Large intestine (tissue), 12 donors: ENCODE measurements at places on chromosomes 5 and 9. TPM values are rescaled to one million over a fixed set of nuclear protein-coding genes. Genes with fewer than 3 reads are reported as not detected.

Gene MAPKAP1
- polyA plus RNA-seq, result 46.8 TPM

Gene IL3
- not detected for polyA plus RNA-seq

Gene GNA14
- polyA plus RNA-seq, result 2.7 TPM

Gene ECM2
- polyA plus RNA-seq, result 9.8 TPM

Gene SSNA1
- 66.0 TPM for polyA plus RNA-seq

Gene SNX24
- polyA plus RNA-seq, result 28.4 TPM

Gene EGFLAM
- polyA plus RNA-seq, result 4.4 TPM

Gene CDH9
- polyA plus RNA-seq, result 0.91 TPM

- DNase-seq, result no peak
These were observed 73.8 kb upstream of the IL17B start for GRCh38 chr5:149452665-149453617.

- no peak for DNase-seq
These were observed 112.5 kb upstream of the SLCO6A1 start for GRCh38 chr5:102611312-102611711.

- no peak for DNase-seq
These were observed 975 bp downstream of the TPRN start for GRCh38 chr9:137199411-137200121.

GRCh38 chr5:10334831-10335230 lies 18.7 kb upstream of the MARCHF6 start:
- DNase-seq, result no peak

DNA sequence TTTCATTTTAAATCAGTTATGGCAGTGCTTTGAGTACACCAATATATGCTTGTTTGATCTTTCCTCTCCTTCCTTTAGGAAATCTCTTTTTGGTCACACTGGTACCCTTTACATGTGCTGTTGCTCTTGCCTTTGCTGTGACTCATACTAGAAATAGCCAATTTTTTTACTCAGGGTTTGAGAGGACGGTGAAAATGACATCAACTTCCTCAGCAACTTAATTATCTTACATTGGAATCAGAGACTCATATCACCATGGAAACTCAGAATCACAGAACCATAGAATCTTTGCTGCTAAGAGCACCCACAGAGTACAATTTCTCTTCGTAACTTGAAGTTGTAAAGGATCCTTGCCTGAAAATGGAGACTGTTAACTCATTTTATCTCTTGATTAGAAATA lies 13.8 kb upstream of the ZNF300 start:
- no peak for DNase-seq

DNA sequence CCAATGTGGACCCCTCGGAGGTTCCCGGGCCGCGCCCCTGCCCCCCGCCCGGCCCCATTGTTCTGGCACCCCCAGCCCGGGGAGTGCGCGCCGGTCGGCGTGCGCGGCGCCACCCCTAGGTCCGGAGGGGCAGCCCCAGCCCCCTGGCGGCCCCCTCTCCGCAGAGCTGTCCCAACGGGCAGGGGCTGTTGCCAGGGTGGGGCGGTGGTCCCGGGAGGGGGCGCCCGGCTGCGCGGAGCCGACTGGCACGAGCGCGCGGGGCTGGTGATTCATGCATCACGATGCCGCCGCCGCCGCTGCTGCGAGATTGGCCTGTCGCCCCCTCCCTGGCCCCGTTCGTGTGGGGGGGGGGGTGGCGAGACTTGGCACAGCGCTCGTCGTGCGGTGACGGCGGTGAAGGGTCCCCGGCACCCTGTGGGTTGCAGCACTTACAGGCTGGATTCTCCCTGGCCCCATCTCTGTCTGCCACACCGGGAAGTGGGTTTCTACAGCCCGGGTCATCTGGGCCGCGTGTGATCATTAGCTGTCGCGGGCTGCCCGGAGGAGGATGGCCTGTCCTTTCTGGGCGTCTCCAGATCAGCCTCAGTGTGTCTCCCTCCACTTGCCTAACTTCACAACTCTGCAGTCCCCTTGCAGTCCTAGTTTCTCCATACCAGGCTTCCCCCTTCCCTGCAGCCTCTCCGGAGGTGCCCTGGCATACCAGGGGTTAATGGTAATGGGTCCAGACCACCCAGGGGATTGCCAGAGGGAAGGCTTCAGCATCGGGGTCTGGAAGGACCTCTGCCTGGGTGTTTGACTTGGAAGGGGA lies 858 bp downstream of the NCS1 start:
- DNase-seq, result no peak

- no peak for DNase-seq
These were observed 1.8 kb downstream of the FEM1C start for GRCh38 chr5:115542651-115543364.

GRCh38 chr9:112912636-112913035 lies 22.0 kb upstream of the SLC46A2 start:
- DNase-seq, result no peak

DNA sequence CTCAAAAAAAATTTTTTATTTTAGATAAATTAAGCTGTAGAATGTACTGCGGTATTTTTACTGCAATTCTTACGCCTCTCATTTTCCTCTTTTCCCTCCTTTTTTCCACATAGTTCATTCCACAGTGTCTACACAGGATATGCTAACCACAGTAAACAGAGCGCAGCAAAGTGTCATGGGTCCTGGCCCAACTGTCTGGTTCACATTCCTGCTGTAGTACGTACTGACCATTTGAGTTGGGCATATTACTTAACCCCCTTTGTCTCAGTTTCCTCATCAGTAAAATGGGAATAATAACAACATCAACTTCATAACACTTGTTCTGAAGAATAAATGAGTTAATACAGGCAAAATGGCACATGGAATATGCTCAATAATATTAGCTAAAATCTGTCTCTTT lies 41.6 kb downstream of the SLC44A1 start:
- DNase-seq, result no peak

DNA sequence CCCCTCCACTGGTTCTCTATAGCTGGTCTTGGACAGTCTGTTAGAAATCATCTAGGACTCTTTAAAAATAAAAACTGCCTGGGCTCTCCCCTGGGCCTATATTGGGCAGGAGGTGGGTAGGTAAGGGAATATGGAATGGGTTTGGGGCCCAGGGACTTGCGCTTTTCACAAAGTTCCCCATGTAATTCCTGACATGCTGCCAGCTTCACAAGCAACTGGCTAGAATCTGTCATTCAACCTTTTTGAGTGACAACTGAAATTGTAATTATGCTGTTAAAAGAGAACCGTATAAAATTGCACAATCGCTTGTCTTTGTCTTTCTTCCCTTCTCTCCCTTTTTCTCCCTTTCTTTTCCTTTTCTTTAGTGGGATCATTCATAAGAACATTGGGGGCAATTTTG lies 603.1 kb downstream of the EBF1 start:
- no peak for DNase-seq

GRCh38 chr5:123585871-123586270 lies 73.9 kb downstream of the CSNK1G3 start:
- DNase-seq, result no peak

DNA sequence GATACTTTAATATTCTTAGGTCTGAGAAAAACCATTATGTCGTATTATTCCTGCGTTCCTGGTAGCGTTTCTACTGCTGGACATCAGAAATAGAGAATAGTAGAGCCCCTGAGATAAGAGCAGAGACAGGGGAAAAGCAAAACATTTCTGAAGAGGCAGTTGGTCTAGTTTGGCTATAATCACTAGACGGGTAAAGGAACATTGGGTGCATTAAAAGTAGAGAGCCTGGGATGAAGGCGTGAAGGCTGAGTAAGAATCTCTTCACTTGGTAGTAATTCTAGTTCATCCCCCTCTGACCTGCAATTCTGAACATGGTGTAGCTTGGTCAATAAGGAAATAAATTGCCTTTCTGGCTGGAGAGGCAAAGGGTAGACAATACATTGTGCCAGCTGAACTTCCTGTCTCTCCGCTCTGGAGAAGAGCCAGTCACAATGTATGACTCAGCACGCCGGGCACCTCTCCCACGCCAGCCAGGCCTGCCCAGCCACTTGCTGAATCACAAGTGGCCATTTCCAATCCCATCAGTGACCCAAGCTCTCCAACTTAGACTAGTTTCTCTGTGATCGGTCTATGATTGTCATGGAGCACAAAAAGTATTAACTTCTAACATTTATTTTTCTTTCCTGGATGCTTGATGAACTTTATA lies 75.4 kb downstream of the STK32A start:
- DNase-seq, result no peak

DNA sequence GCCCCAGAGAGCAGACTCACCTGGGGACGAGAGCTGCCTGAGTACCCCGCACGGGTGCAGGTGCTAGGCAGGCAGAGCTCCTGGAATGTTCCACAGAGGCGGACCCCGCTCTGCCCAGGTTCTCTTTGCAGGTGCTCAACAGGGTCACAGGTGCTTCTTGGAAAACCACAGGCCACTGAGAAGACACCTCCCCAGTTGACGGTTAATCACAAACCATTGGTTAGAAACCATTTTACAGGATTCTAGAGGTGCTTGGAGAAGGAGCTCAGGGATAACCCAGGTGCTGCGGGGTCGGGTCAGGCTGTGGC lies 17.3 kb upstream of the SLC6A19 start:
- DNase-seq, result no peak

GRCh38 chr5:142984011-142984410 lies 213.8 kb downstream of the ARHGAP26 start:
- no peak for DNase-seq

DNA sequence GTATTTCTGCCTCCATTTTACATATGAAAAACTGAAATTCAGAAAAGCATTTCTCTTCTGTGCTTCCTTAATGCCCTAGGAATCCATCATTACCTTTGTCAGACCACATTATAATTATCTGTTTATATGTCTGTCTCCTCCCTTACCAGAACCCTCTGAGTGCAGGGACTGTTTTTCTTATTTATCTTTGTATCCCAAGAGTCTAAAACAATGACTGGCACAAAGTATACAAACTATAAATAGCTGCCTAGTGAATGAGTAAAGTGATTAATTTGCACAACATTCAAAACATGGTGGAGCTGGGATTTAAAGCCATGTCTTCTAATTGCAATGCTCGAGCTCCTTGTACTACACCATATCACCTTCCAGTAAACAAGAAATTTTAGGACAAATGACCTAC lies 49.3 kb upstream of the HK3 start:
- no peak for DNase-seq

DNA sequence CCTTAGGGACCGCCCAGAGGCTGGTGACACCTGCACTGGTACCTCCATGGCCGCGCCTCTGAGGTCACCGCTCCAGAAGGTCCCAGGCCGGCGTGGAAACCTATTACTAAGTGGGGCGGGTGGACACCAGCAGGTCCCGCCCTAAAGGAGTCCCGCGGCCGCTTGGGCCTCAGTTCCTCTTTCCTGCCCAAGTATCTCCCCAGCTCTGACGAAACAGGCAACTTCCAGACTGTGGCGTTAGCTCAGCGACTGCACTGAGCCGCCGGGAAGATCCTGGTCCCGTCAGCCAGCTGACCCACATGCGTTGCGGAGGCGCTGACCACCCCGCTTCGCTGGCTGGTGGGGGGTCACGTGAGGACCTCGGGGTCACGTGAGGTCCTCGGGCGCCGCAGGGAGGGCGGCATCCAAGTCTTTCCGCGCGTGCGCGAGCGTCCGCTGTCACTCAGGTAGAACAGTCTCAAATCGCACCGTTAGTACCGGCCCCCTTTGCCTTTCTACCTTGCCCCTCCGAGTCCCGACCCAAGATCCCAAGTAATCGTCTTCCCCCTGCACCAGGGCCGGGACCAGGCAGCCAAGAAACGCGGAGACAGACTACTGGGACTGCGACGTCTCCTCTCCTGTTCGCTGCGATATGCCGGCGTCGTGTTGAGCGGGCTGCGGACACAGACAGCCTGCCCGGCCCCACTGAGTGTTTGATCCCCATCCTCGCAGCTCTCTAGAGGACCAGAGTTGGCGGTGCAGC lies 53.7 kb upstream of the KDM4C start:
- peak; percentile 90 for DNase-seq

- DNase-seq, result no peak
These were observed 3.7 kb downstream of the GALNT12 start for GRCh38 chr9:98811051-98811650.

GRCh38 chr9:35054871-35055644 lies 17.4 kb downstream of the VCP start:
- no peak for DNase-seq

DNA sequence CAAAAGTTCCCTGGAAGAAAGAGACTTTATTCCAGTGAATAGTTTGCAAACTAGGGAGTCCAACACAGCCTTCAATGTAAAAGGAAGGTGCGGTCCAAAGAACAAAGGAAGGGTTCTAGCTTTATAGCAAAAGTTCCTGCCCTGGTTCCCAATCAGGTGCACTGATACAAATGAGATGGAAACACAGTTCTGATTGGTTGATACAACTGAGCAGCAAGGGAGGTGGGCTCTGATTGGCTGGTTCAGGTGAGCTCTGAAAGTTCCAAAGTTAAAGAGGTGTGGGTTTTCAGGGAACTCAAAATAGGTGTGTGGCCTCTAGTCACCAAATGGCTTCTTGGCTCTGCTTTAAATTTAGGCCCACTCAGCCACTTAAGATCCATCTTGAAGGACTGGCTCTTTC lies 43.1 kb downstream of the P4HA2 start:
- no peak for DNase-seq

DNA sequence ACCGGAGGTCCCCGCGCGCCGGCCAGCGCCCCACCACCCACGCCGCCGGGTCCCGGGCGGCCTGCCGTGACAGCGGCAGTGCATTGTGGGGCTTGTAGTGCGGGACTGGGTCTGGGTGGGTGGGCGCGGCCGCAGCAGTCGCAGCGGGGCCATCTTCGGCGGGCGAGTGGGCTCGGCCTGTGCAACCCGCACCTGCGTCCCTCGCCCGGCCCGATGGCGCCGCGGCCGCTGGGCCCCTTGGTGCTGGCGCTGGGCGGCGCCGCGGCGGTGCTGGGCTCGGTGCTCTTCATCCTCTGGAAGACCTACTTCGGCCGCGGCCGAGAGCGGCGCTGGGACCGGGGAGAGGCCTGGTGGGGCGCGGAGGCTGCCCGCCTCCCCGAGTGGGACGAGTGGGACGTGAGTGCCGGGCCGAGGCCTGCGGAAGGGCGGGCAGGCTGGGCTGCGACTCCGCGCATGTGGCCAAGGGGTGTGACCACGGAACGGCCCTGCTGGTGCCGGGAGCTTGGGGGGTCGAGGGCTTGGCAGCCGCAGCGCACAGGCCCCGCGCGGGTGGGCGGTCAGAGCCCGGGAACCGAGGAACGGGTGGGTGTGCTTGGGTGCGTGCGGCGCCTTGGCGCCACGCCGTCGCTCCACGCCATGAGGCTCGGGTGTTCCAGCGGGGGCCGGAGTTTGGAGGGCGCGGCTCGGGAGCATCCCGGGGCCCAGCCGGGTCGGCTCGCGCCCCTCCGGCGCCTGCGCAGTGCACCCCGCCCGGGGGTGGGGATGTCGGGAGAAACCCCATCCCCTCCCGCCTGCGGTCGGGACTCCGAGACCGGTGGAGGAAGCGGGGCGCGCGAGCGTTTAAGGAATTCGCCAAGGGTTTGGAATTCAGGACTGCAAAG lies at the start of gene ARL10:
Gene ARL10 (plus strand): TSS at position 137 of the 881 bp plus-strand sequence. CDS start 77 bp downstream, at position 214.
- peak; percentile 64 for DNase-seq

DNA sequence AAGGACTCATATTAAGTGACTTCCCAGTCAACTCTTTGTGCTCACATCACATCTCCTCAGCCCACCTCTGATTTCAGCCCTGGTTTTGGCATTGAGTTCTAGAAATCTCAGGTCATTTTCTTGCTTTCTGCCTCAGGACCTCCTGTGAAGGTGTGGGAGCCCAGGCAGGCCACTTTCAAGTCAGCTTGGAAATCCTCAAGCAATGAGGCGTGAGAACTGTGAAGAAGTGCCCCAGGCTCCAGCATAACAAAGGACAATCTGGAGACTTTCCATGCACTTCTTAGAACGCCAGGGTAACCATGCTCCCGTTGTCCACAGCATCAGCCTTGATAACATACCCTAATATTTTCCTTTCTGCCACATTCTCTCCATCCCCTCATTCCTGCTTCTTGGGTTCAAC lies 131.2 kb upstream of the MAP3K1 start:
- no peak for DNase-seq
